ENCODE measurements at places on chromosomes 1 and 21. TPM values are rescaled to one million over a fixed set of nuclear protein-coding genes. Genes with fewer than 3 reads are reported as not detected.

Gene FAM3B
- not detected for total RNA-seq

Gene SLC1A7
- not detected for total RNA-seq

Gene PRKCZ
- total RNA-seq, result 42.1 TPM

Gene SERINC2
- 182 TPM for total RNA-seq

Gene TIE1
- total RNA-seq, result 0.14 TPM

Gene ATP6V1G3
- total RNA-seq, result not detected

Gene GUCA2B
- not detected for total RNA-seq

Gene ACTL8
- not detected for total RNA-seq

Gene OR10Z1
- total RNA-seq, result not detected

Gene UMODL1
- total RNA-seq, result 0.07 TPM

Gene ATP5PB
- 198 TPM for total RNA-seq

Gene BNIPL
- 7.5 TPM for total RNA-seq

Gene LCE1B
- total RNA-seq, result not detected

Gene C1QB
- total RNA-seq, result not detected

Gene PTGFR
- total RNA-seq, result not detected

Gene SUCO
- 26.3 TPM for total RNA-seq

Gene TMEM240
- 0.71 TPM for total RNA-seq

Gene ERRFI1
- 266 TPM for total RNA-seq

Gene TNFSF18
- total RNA-seq, result not detected

Gene CYYR1
- 0.68 TPM for total RNA-seq

Gene PLEKHN1
- 4.4 TPM for total RNA-seq

Gene KCNE2
- not detected for total RNA-seq

Gene DCST1
- not detected for total RNA-seq

Gene C4BPB
- not detected for total RNA-seq

Gene LRRC53
- not detected for total RNA-seq

Gene ZNF695
- 0.21 TPM for total RNA-seq

Gene FAM229A
- 0.34 TPM for total RNA-seq

Gene SIM2
- 0.34 TPM for total RNA-seq

Gene OR6Y1
- total RNA-seq, result not detected

Gene FCRL5
- not detected for total RNA-seq

Gene CR1L
- total RNA-seq, result not detected

Gene NSUN4
- total RNA-seq, result 27.1 TPM

Gene FAM163A
- total RNA-seq, result not detected

Gene DMRTA2
- total RNA-seq, result 14.2 TPM

Gene CITED4
- 11.3 TPM for total RNA-seq

Gene ATP1A2
- total RNA-seq, result not detected

Gene PDPN
- total RNA-seq, result 3.1 TPM

Gene MRPL24
- 34.2 TPM for total RNA-seq

Gene KPRP
- total RNA-seq, result not detected

Gene OR2T4
- not detected for total RNA-seq

Gene WNT9A
- total RNA-seq, result 1.0 TPM

Gene FALEC
- total RNA-seq, result not detected

Gene CIART
- 4.8 TPM for total RNA-seq

Gene GBP6
- 82.7 TPM for total RNA-seq

Gene DNAJC28
- total RNA-seq, result 1.6 TPM

Gene RASSF5
- 6.3 TPM for total RNA-seq

Gene PFKFB2
- 35.8 TPM for total RNA-seq

Gene TRIM46
- 1.3 TPM for total RNA-seq
